ENCODE measurements at places on chromosomes 6 and 20. TPM values are rescaled to one million over a fixed set of nuclear protein-coding genes. Genes with fewer than 3 reads are reported as not detected.

DNA sequence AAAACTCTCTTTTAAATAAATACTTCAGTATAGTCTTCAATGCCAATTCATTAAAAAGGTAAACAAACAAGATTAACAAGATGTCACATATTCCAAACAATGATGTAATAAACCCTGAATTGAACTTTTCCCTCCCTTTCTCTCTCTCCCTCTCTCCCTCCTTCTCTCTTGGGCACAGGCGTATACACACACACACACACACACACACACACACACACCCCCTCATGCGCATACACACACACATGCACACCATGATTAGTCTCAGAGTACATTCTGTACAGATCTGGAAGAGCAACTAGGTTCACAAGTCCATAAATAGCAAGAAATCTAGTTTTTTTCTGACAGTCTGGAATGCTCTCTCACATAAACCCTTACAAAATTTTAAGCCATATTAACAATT lies 128.3 kb downstream of the DST start:
- H3K27me3 ChIP-seq, result no peaks in the 10 kb centered on the region
- no peak overlapping the region for H3K4me3 ChIP-seq
- peaks cover 6% of the 10 kb centered on the region for H3K36me3 ChIP-seq
- no peak for DNase-seq
- no peak overlapping the region for H3K27ac ChIP-seq

CRYBG1 gene
- total RNA-seq, result 0.40 TPM

SLC4A11 gene
- total RNA-seq, result 0.95 TPM

B4GALT5 gene
- 60.1 TPM for total RNA-seq

DNA sequence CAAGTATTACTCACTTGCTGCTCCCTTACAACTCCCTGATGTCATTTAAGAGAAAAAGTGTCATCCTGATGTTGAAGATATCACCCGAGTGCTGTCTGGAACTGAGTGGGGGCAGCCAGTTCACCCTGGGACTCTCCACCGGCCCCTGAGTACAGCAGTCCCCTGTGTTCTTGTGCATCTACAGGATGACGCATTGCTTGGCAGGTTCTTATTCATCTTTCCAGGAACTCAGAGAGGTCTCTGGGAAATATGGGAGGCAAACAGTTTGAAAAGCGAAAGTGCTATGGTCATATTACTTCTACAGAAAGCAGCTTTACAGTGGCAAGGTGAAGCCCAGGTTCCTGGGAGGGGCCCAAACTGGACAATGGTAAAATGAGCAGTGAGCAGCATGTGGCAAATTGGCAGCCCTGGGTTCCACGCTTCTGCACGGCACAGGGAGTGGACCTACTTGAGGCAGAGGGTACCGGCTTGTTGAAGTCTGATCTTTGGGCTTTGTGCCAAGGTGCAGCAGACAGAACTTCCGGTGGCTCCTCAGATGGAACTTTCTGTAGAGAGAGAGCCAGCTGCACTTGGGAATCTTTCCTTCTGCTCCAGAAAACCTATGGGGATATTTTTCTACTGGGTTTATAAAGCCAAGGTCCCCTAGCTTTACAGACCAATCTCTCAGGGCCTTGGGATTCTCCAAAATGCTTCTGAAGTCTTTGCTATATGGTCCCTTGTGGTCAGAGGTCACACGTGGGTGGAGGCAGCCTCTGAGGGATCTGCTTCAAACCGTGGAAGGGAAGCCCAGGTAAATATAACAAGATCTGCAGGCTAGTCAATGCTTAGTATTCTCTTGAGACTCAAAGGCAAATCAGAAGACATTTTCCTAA lies 128.3 kb downstream of the MAP3K7 start:
- H3K36me3 ChIP-seq, result no peaks in the 10 kb centered on the region
- no peaks in the 10 kb centered on the region for H3K27me3 ChIP-seq
- H3K4me1 ChIP-seq, result no peaks in the 10 kb centered on the region
- no peak overlapping the region for H3K4me3 ChIP-seq

GRCh38 chr20:22403022-22403631 lies 181.2 kb downstream of the FOXA2 start:
- peaks cover 100% of the 10 kb centered on the region for H3K27me3 ChIP-seq
- H3K27ac ChIP-seq, result no peak overlapping the region
- DNase-seq, result peak; percentile 68
- peaks cover 25% of the 10 kb centered on the region for H3K4me1 ChIP-seq
- no peaks in the 10 kb centered on the region for H3K36me3 ChIP-seq
- H3K4me3 ChIP-seq, result peak overlapping the region; percentile 22

DNA sequence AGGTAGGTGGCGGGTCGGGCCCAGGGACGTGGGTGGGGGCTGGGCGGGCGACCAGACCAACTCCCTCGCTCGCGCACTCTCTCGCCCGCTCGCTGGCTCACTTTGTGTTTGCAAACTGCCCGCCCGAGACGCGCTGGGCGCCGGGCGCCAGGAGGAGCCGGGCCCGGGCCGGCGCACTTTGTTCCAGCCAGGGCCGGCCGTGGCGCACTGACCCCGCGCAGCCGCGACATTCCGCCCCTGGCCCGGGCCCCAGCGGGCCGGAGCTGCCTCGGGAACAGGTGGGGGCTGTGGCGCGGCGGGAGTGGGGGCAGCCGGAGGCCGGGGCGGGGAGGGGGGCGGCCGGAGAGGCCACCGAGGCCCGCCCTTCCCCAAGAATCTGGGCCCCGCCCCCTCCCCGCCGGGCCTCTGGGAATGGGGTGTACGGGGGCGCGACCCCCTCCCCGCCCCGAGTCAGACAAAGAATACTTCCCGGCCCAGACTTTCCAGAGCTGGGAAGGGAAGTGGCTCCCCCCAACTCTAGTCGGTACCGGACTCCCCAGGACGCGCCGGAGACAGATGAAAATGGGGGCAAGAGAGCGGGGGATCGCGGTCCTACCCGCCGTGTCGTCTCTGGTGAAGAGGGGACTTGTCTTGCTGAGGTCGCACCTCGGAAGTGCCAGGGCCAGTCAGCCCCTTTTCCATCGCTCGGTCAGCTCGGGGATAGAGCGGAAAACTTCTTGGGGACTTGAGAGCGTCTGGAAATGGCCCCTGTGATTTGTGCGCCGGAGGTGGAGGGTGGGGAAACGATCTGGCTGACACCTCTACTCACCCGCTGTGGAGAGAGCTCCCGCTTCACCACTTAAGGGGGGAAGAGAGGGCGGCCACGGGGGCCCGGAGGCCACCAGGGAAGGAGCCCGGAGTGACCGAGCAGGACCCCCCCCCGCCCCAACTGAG lies 951 bp downstream of the FOXP4 start:
- H3K36me3 ChIP-seq, result no peaks in the 10 kb centered on the region
- peak overlapping the region; percentile 89 for H3K4me3 ChIP-seq
- peaks cover 52% of the 10 kb centered on the region for H3K4me1 ChIP-seq
- DNase-seq, result peak; percentile 77
- H3K27me3 ChIP-seq, result peaks cover 89% of the 10 kb centered on the region

- DNase-seq, result no peak
- no peak overlapping the region for H3K27ac ChIP-seq
- no peaks in the 10 kb centered on the region for H3K4me1 ChIP-seq
- H3K36me3 ChIP-seq, result no peaks in the 10 kb centered on the region
- H3K4me3 ChIP-seq, result no peak overlapping the region
- H3K27me3 ChIP-seq, result no peaks in the 10 kb centered on the region
These were observed 29.8 kb downstream of the TPD52L1 start for GRCh38 chr6:125183391-125183790.

SPATS1 gene
- 0.25 TPM for total RNA-seq
